ENCODE measurements at places on chromosomes 2 and 18.

GRCh38 chr18:68985172-68985820 is 187.4 kb downstream of the CCDC102B start:
- DNase-seq: no peak

- no peak for DNase-seq
Observed at GRCh38 chr2:12035029-12035720, 288.7 kb downstream of the LPIN1 start.

GRCh38 chr2:232420463-232421188 is 14.0 kb downstream of the ALPG start:
- no peak for DNase-seq

DNA sequence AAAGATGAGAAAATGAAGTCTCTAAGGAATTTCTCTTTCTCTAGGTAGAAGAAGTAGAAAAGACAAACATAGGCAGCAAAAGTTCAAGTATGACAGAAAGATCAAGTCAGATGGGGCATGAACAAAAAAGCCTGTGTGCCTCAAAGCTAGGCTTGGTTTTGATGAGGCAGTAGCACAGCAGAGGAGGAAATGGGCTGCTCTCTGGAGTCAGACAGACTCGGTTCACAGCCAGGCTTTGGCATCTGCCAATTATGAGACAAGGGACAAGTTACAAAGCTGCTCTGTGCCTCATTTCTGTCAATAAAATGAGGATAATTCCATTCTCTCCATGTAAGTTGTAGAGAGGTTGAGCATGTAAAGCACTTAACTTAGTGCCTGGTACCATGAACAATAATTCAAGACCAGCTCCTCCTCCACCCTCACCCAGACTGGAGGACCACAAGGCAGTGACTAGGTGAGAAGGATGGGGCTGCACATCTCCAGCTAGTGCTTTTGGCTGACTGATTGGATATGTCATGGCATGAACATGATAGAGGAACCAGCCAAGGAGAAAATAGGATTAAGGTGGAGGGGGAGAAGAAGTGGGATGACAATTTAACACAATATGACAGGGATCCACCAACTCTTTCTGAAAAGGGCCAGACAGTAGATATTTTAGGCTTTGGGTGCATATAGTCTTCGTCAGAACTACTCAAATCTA is 84.6 kb downstream of the TMEM163 start:
- no peak for DNase-seq

- no peak for DNase-seq
Observed at GRCh38 chr18:55694291-55694690, 106.3 kb upstream of the TCF4 start.

- no peak for DNase-seq
Observed at GRCh38 chr2:99159594-99159993, 4.8 kb downstream of the LIPT1 start.

DNA sequence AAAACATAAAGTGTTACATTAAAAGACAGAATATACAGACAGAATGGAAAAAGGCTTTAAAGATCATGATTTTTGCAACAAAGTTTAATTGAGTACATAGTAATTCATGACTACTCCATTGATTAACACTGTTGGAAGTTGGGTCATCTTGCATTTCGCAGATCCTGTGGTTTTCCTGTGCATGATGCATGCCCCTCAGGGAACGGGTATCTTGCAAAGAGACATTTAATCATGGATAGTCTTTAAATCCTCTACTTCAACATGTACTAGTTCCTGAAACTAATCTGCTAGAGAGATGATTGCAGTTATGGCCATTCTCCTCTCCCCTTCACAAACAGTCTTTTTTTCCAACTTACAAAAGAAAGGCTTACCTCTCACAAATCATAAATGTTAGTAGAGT is 155.6 kb upstream of the DSEL start:
- no peak for DNase-seq

- no peak for DNase-seq
Observed at GRCh38 chr2:241248897-241249296, 60.4 kb downstream of the ANO7 start.

GRCh38 chr2:159925975-159926374 is 128.0 kb upstream of the CD302 start:
- no peak for DNase-seq

- no peak for DNase-seq
Observed at GRCh38 chr2:190530248-190530900, 4.1 kb downstream of the NEMP2 start.

- peak; percentile 54 for DNase-seq
Observed at GRCh38 chr2:100924520-100925451, 77.3 kb upstream of the RPL31 start.

- no peak for DNase-seq
Observed at GRCh38 chr2:57880967-57881366, 165.6 kb upstream of the VRK2 start.

GRCh38 chr2:225004597-225004996 is 37.7 kb downstream of the DOCK10 start:
- DNase-seq: no peak

DNA sequence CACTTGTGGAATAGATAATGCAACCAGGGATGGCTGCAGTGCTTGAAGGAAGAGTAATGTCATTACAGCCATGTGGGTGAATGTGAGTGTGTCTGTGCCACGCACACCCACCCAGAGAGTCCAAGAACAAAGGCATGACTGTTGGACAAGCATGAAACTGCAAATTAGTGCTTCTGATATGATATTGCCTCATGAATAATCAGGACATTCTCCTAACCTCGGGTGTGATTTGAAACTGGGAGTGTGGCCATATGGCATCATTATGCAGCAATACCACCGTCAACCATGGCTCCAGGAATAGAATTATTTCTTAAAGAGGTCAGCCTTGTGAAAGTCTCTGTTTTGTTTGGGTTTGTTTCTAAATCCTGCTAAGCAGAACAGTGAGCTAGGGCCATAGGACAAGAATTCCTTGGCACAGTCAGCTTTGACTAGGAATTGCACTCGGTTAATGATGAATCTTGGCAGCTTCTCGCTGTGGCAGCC is 678.0 kb upstream of the RAB6C start:
- no peak for DNase-seq

DNA sequence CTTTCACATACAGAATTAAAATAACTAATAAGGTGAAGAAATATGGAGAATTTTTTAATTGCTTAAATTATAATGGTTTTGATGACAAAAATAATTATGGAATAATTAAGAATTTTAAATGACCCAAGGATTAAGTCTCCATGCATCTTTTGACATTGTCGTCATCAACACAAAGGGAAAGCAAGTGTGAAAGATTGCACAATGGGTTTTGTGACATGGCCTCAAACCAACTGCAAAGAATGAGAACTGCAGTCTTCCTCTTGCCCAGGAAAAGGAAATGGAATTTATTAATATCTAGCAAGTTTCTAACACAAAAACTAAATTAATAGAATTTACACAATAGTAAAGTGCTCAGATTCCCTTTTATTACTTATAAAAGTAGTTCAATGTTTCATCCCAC is 329.1 kb upstream of the PKDCC start:
- no peak for DNase-seq

- DNase-seq: peak; percentile 63
Observed at GRCh38 chr2:201235860-201236811, 24.2 kb upstream of the CASP8 start.

Data from HTR-8/SVneo (cell line).